Left lobe of liver (tissue), 2 donors: ENCODE measurements at places on chromosomes 16 and 17. TPM values are rescaled to one million over a fixed set of nuclear protein-coding genes. Genes with fewer than 3 reads are reported as not detected.

DNA sequence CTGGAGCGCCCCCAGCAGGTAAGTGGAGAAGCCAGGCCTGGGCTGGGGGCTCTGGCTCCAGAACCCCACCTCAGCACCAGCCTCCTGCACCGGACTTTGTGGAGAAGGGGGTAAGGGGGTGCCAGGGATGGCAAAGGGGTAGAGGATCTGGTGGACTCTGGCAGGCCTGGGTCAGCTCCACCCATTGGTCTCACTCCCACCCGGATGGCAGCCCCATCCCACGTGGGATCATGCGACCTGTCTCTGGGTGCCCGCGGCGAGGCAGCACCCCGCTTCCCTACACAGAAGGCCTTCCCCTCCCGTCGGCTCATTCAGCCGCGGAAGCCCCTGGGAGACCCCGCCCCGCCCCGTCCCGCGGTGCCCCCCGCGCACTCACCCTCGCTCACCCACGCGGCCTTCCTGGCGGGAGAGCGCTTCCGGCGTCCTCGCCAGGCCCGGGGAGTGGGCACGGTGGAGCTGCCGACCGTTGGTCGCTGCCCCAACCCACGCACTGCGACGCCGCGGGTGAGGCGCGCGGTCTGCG lies 498 bp upstream of the PLEKHG4 start:
- no peak for DNase-seq

SLC13A2 gene
- 0.55 TPM for total RNA-seq

DCTN5 gene
- 17.2 TPM for total RNA-seq

- no peak for DNase-seq
Observed at GRCh38 chr17:48646183-48647102, 20.3 kb upstream of the HOXB9 start.

- no peak for DNase-seq
Observed at GRCh38 chr16:72443809-72444208, 271.9 kb upstream of the PMFBP1 start.

TUBG2 gene
- 7.6 TPM for total RNA-seq

DNA sequence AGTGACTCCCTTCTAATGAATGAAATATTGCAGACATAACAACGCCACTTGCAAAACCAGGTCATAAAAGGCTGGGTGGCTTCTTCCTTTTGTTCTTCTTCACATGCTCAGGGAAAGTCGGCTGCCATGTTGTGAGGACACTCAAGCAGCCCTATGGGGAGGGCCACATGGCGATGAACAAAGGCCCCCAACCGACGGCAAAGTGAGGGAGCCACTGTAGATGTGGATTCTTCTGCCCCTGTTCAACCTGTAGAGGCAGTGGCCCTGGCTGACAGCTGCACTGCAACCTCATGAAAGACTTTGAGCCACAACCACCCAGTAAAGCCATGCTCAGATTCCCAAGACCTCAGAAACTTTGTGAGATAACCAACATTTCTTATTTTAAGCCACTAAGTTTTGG lies 203.5 kb upstream of the TNRC6C start:
- DNase-seq, result no peak

DNA sequence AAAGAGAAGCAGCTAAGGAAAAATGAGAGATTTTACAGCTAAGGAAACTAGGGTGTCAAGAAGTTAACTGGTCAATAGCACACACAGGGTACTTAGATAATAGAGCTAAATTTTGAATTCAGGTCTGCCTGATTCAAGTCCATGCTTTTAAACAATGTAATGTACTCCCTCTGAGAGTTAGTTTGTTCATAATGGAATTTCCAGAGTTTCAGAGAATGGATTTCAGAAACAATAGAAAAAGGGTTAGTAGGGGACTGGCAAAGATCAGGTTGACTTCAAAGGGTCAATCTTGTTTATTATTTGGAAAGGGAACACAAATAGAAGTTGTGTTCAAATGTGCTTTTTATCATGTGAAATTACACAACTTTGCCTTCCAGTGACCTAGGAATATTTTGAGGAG lies 17.9 kb downstream of the NSRP1 start:
- DNase-seq, result no peak

PAQR4 gene
- total RNA-seq, result 1.5 TPM

GRCh38 chr16:71846431-71846830 lies 655 bp downstream of the ATXN1L start:
- DNase-seq, result no peak

AURKB gene
- 0.68 TPM for total RNA-seq

DNA sequence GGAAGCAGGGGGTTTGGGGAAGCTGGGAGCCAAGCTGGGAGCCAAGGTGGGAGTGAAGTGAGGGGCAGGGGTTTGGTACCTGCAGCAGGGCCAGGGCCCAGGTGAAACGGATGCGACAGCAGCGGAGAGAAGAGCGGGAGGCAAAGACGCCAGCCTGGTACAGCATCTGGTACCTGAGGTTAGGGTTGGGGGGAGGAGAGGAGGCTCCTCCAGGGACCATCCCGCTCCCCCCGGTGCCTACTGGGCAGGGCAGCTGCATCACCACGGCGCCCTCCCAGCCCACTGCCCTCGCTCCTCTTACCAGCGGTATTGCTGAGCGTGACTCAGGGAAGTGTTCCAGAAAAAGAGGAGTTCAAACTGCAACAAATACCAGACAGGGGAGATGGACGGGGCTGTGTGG lies 9.8 kb downstream of the CLN3 start:
- DNase-seq, result no peak

- no peak for DNase-seq
Observed at GRCh38 chr17:11559601-11560000, 38.7 kb upstream of the DNAH9 start.

CRHR1 gene
- total RNA-seq, result not detected

RMI2 gene
- 0.70 TPM for total RNA-seq

DNA sequence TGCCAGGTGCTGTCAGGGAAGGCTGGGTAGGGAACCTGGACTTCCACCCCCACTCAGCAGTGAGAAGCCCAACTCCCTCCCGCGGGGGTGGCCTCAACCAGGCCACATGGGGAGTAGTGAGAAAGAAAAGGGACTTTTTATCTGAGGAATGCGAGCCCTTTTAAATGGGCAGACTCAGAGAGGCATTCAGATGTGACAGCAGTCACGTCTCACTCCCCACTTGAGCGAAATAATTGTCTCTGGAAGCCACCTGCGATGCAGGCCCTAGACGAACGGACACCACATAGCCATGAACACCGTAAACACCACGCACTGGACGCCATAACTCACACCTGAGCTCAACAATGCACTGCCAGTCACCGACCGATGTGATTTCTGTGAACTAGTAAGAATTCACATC lies 11.9 kb upstream of the CD300E start:
- DNase-seq, result no peak

GRCh38 chr16:48969611-48970010 lies 312.0 kb downstream of the CBLN1 start:
- no peak for DNase-seq
